ENCODE measurements at places on chromosomes 2 and 18.

GRCh38 chr2:6833300-6833604 is 32.5 kb downstream of the CMPK2 start:
- no peak for DNase-seq

GRCh38 chr18:32920796-32921787 is 148.3 kb upstream of the KLHL14 start:
- no peak for DNase-seq

- DNase-seq: no peak
Measured at GRCh38 chr2:239910404-239910803, 114.7 kb downstream of the NDUFA10 start.

GRCh38 chr18:56321470-56321869 is 316.9 kb downstream of the TXNL1 start:
- no peak for DNase-seq

GRCh38 chr18:62187543-62188510 is 772 bp downstream of the RELCH start:
- DNase-seq: peak; percentile 16

DNA sequence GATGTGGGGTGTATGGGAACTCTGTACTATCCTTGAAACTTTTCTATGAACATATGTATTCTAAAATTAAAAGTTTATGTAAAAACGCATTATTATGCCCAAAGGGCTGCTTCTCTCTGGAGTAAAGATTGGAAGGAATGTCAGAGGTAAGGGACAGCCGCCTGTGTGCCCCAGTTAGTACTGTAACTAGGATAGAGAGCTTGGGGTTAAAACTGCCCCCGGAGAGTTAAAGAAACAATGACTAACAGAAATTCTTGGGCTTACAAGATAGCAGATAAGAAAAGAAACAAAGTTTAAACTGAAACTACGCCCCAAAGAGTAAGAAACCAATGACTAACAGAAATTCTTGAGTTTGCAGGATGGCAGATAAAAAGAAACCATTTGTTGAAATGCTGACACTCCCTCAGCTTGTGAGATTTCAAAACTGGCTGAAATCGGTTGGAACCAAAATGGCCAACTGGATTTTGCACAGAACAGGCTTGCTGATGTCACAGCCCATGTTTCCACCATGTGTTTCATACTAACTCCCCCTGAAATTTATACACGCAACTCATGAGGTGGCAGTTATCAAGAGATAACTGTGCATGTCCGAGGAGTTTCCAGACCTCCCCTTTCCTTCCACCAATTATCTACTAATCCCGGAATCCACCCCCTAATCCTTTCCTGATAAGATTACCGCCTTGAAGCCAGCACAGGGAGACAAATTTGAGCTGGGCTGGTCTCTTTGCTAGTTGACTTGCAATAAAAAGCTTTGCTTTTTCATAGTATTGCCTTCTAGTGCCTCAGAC is 8.7 kb upstream of the TXNDC2 start:
- DNase-seq: peak; percentile 57

DNA sequence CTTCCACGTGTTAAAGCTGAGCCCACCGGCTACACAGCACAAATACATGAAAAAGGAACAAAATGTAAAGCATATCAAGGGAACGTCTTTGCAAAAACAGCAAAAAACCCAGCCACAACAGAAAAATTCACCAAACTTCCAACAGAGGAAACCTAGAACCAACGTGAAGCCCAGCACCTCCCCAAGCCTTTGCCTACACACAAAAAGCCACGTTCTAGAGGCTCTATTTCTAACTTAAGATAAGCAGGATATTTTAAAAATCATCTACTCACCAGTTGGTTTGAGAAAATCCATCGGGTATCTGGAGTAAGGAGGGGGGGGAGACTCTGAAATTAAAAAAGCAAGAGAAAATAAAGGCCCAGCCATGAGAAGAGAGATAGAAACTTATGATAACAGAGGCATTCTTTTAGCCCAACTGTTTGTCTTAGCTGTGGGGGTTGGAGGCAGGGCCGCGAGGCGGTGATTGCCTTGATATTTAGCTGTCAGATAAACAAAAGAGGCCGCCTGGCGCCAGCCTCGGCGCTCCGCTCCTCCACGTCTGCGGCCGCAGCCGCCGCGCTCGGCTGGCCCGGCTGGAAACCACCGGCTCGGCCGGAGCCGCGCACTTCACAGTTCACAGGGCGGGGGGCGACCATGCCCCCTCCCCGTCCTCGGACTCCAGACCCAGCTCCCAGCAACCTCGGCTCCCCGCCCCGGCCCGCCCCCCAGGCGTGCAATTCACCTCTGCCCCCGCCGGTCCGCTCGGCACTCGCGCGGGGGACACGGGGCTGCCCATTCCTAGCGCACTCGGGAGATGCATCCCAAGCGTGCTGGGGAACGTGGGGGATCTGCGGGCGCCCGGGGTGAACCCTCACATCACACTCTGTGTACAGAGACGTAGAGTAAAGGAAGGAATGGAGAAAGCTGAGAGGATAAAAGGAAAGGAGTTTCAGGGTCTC is 2.4 kb downstream of the SMAD7 start:
- DNase-seq: peak; percentile 46

DNA sequence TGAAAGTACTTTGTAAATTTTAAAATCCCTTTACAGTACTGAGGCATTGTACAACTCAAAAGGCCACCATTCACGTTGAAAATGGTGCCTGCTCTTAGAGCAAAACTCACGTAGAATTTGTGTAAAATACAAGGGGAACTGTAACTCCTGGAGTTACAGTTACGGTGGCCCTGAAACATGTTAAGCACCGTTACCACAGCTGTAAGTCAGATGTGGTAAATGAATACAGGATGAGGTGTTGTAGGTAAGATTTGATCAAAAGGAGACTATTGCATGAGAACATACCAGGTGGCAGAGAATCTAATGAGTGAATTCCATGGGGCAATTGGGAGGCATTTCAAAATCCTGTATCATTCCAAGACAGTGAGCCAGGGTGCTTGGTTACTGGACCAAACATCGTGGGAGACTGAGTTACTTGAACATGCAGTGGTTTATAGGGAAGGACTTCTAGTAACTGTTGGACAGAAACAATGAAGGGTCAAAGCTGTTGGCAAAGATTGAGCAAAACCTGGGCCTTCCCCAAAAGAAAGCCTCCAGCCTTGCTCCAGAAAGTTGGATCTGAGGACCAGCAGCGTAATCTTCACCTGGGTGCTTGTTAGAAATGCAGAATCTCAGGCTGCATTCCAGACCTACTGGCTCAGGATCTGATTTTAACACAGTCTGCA is 535.8 kb upstream of the POU3F3 start:
- no peak for DNase-seq

DNA sequence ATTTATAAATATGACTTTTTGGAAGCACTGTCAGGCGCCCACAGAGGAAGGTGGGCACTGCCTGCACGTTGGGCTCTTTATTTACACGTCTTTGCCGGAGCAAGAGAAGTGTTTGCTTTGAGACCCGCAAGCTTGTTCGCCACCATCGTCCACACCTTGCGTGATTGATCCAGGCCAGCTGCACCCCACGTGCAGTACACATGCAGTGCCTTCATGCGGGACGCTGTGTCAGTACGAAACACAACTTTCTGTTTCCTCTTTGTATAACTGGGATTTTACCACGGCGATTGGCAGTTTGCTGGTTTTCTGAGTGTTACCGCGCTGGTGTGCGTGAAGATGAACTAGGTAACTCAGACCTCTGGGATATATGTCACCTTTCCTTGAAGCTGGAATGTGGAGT is 571.0 kb upstream of the SALL3 start:
- DNase-seq: no peak

GRCh38 chr2:71778514-71778913 is 325.2 kb downstream of the DYSF start:
- no peak for DNase-seq

- no peak for DNase-seq
Measured at GRCh38 chr2:185456517-185456916, 282.1 kb upstream of the FSIP2 start.

DNA sequence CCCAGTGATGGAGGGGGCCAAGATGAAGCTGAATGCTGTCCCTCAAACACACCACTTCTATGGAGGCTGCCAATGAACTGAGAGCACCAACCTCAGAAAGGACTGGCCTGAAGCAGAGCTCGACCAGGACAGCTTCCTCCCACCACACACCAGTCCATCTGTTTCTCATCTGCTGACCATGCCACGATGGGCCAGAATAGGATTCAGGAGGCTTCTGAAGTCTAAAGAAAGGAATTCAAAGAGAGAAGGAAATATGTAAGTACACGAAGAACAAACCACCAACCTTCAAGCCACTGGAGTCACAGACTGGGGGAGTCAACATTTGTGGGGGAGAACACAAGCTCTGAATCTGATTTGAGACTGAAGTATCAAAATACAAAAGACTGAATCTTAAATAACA is 157.6 kb upstream of the CCDC68 start:
- DNase-seq: no peak

DNA sequence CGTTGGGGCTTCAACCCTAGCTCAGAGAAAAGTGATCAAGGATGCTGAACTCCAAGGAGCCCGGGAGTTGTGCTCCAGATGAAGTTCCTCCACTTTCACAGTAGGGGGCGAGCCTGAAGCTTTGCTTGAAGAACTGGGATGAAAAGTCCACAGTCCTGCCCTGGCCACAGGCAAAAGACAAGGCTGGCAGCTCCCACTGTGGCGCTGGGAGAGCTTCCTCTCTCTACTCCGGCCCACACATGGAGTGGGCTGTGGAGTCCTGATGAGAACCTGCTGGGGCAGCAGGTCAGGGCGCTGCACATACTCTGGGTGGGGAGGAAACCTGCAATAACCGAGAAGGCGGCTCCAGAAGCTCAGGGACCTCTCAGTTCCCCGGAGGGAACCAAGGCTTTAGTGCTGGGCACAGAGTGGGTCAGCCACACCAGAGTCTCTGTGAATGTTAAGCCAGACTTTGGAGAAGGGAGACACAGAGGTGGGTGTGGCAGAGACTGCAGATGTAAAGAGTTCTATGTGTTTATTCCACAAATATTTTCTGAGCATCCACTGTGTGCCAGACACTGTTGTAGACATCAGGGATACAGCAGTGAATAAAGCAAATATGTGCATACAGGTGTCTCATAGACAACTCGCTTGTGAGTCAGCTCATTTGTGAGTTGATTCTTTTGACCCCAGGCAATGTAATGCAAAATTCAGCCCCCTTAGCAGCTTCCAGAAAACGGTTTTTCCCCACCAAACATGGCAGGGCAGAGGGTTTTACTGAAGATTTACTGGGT is 48.0 kb upstream of the MRPL33 start:
- peak; percentile 72 for DNase-seq

DNA sequence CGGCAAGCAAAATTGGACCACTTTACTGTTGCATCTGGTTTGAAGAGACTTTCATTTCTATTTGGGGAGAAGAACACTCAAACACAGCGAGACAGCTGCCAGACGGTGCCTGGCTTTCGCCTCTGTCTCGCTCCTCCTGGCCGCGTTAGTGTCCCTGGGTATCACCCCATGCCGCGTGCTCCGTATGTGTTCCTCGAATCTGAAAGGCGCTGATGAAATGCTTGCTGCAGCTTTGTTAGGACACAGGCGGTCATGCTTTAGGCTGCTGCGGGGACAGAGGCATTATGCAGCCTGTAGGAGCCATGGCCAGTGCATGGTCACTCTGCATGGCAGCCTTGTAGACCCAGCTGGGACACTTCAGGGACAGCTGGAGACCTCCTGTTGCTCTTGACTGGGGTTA is 53.9 kb downstream of the LDLRAD4 start:
- DNase-seq: no peak

DNA sequence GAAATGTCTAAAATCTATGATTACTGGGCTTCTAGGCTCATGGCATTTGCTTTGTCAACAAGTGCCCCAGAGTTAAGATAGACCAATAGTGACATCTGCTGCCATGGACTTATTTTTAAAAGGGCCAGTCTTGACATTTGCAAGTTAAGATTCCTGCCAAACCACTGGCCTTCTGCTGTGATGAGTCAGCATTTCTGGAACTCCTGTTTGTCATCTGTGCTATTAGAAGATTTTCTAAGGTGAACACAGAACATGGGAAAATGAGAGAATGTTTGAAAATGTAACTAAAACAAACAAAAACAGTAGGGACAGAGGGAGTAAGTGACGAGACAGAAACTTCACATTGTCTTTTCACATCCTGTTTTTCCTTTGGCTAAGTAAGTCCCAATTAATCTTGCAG is 93.7 kb upstream of the WDR75 start:
- DNase-seq: no peak

DNA sequence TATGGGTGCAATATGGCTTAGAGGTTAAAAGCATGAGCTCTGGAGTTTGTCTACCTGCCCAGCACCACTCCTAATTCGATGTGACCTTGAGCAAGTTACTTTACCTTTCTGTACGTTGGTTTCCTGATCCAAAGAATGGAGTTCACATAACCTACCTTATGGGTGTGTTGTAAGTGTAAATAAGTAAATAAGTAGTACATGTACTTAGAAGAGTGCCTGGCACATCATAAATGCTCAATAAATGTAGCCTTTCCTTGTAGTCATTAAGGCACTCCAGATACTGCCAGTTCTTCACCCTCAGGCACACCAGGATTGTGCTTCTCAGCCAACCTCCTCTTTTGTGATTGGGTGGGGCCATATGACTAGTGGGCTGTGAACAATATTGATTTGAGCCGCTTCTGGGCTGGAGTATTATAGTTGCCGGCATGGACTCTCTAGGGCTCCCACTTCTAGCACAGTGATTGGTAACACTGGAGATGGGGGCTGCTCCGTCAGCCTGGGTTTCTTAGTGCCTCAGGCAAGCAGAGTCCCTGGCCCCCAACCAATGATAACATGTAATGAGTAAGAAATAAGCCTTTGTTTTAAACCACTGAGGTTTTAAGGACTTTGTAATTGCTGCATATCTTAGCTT is 101.7 kb upstream of the NOSTRIN start:
- no peak for DNase-seq

GRCh38 chr2:44121899-44122298 is 46.8 kb upstream of the PPM1B start:
- no peak for DNase-seq

GRCh38 chr2:234731236-234731635 is 220.6 kb upstream of the SH3BP4 start:
- no peak for DNase-seq

- no peak for DNase-seq
Measured at GRCh38 chr18:55477499-55477859, 110.5 kb downstream of the TCF4 start.

- DNase-seq: no peak
Measured at GRCh38 chr2:205025580-205026240, 480.4 kb downstream of the PARD3B start.

- no peak for DNase-seq
Measured at GRCh38 chr18:39403121-39403520, 1837.5 kb upstream of the CELF4 start.
